ENCODE measurements at places on chromosomes 11 and 22.
A peak's percentile ranks its signal among the peaks of the same experiment; 100 is the strongest.

GRCh38 chr11:127182586-127183203 lies 182.1 kb upstream of the KIRREL3 start:
- DNase-seq, result no peak

GRCh38 chr11:37657645-37658044 lies 1059.6 kb upstream of the RAG2 start:
- DNase-seq, result no peak

DNA sequence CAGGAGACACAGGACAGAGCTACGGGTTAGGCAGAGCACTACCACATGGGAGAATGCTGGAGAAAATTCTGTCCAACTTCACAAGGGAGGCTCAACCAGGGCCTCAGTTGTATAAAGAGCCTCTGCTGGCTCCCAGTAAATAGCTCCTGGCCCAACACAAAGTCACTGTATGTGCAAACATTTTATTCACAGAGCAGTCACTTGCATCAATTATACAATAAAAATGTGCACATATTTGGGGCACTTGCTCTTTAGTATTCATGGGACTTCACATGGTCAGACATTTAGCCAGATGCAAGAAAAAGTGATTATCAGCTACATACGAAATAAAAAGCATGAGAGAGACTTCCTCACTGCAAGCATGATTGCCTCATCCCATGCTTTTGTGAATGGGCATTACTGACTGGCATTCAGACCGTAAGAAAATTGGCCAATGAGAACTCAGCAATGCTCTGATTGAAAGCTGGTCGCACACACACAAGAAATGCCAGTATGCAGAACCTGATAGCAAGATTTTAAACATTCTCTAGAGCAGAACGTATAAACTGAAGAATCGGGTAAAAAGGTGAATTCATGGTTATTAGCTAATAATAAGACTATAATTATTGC lies 39.4 kb downstream of the BLID start:
- DNase-seq, result no peak

GRCh38 chr11:64086258-64087123 lies 50.8 kb downstream of the FLRT1 start:
- no peak for DNase-seq

- peak; percentile 68 for DNase-seq
Measured at GRCh38 chr11:66891851-66892660, 35.2 kb downstream of the LRFN4 start.

- no peak for DNase-seq
Measured at GRCh38 chr11:129223701-129224149, 31.6 kb upstream of the ARHGAP32 start.

DNA sequence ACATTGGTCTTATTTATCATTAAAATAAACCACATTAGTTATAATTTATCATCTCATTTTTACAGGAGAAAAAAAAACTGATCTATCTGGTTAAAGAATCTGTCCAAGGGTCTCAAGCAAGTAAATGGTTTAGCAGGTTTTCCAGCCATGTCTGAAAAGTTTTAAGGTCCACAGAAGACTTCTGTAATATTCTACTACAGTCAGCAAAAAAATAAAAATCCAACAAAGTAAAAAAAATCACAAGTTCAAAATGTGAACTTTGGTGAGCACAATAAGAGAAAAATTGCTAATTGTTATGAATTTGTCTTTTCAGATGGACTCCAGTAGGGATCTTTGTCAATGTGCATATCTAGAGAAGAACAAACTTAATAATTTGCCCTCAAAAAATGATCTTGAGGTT lies 1.3 kb downstream of the OR52E4 start:
- no peak for DNase-seq

DNA sequence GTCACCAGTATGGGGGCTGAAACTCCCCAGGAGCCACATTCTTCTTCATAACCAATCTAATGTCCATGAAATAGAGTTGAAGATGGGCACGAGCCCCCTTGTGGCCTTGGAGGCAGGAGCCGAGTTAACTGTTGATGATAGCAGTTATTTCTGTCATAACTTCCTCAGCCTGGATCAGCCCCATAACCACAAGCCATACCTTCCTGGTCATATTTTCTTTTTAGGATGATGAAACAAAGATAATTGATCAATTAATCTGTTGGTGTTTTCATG lies 65.0 kb upstream of the TTC12 start:
- no peak for DNase-seq

DNA sequence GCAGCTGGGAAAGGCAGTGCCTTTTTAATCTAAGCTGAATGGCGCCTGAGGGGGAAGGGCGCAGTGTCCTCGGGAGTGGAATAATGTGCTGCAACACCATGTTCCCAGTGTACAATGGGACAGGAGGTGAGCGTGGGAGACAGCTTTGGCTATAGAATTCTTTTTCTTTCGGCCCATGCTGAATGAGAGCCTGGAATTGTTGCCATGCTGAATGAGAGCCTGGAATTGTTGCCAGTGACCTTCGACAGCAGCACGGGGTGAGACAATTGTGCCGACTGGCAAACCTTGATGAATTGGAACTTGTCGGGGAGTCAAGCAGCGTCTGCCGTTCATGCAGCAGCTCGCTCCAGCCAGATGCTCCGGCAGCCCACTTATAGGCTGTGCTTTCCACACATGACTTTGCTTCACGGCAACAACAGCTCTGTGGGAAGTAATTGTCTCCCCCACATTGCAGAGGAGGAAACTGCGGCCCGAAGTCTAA lies 141.4 kb upstream of the E2F8 start:
- no peak for DNase-seq

DNA sequence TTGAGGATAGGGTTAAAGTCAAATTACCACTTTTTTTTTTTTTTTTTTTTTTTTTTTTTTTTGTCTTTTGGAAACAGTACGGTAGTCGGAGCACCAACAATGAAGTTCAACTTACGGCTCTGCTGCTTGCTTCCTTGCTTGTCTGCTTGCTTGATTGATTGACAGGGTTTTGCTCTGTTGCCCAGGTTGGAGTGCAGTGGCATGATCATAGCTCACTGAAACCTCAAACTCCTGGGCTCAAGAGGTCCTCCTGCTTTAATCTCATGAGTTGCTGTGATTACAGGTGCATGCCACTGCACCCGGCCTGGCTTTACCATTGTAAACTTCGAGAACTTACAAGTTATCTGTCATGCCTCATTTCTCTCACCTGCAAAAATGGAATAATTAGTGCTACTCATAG lies 5.8 kb downstream of the SGSM3 start:
- no peak for DNase-seq

- no peak for DNase-seq
Measured at GRCh38 chr11:28962502-28962901, 854.3 kb downstream of the METTL15 start.

GRCh38 chr22:21951931-21952465 lies 650 bp downstream of the PPM1F start:
- DNase-seq, result peak; percentile 26

DNA sequence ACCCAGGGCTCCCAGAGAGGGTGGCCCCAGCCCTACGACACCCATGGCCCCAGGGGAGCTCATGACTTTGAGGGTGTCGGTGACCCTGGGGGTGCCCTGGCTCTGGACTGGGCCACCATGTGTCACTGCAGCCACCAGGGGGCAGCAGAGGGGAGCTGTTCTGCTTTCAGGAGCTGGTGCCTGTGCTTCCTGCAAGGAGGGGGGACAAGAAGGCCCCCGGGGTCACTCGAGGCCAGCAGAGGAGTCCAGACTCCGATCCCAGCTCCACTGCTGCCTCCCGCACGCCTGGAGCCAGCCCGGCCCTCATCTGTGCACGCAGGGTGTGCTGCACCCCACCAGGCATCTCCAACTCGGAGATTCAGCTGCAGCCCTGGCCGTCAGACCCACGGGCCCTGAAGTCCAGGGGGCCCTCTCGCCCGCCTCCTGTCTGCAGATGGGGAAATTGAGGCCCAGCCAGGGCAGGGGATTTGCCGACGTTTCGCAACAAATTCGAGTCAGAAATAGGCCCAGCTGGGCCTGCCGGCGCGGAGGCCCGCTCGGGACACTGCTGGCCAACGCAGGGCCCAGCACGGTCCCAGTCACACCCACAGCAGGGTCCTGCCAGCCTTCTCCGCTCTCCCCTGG lies 29.5 kb upstream of the WNT7B start:
- DNase-seq, result peak; percentile 92

- no peak for DNase-seq
Measured at GRCh38 chr11:62341588-62341987, 4.3 kb downstream of the ASRGL1 start.

- DNase-seq, result peak; percentile 47
Measured at GRCh38 chr22:48492366-48493320, 1335.0 kb downstream of the BRD1 start.

DNA sequence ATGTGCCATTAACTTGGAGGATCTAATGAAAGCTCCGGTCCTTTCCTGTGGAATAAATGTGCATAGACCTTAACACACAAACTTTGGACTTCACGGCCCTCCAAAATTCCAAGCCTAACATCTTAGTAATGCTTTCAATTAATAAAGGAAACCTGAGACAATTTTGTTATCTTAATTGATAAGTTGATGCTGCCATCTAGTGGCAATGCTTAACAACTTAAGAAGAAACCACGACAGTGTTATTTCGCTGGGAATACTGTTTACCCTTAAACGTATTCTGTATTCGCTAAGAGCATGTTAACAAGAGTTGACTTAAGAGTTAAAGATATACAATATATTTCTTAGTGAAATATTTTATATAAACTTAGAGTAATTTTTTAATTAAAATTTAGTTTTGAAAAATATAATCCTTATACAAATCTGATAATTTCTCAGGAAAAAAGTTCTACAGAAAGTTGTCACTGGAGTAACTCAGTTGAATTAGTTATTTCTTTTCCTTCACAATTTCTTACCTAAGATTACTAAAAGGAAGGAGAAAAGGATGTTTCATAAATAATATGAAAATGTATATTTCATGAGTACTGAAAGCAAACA lies 35.0 kb upstream of the OR9G4 start:
- no peak for DNase-seq

- DNase-seq, result no peak
Measured at GRCh38 chr11:107202241-107202640, 184.0 kb upstream of the GUCY1A2 start.

DNA sequence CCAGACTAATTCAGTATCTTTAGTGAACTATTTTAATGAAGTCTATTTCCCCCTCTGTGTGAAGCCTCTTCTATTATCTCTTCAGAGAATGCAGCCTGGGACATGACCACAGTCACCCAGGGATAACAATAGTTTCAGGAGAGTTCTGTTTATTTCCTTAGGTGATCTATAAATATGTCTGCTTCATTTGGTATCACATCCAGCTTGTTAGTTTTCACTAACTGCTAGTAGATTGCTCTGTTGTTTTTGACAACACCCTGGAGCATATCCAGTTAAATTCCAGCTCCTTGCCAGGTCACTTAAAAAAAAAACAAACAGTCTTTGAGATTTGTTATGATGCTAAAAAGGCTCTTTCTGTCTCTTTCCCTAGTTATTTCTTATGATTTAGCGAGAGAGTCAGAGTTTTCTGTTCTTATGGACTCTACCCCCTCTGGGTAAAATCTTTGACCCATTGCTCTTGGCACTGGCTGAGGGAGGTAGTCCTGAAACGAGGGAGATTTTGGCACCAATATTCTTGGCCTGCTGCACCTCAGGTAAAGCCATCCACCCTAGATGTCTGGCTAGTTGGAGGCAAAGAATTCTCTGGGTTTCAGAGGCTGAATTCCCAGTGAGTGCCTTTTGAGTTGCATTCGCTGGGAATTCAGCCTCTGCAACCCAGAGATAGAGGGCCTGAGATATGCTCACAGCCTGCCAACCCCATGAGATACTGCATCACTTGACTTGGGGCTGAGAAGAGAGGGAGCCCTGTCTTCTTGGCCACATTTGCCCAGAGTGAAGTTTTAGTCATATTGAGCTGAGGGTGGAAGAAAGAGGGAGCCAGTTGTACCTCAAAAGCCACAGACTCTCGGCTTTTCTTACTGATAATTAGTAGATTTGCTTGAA lies 159.1 kb downstream of the PGR start:
- no peak for DNase-seq

DNA sequence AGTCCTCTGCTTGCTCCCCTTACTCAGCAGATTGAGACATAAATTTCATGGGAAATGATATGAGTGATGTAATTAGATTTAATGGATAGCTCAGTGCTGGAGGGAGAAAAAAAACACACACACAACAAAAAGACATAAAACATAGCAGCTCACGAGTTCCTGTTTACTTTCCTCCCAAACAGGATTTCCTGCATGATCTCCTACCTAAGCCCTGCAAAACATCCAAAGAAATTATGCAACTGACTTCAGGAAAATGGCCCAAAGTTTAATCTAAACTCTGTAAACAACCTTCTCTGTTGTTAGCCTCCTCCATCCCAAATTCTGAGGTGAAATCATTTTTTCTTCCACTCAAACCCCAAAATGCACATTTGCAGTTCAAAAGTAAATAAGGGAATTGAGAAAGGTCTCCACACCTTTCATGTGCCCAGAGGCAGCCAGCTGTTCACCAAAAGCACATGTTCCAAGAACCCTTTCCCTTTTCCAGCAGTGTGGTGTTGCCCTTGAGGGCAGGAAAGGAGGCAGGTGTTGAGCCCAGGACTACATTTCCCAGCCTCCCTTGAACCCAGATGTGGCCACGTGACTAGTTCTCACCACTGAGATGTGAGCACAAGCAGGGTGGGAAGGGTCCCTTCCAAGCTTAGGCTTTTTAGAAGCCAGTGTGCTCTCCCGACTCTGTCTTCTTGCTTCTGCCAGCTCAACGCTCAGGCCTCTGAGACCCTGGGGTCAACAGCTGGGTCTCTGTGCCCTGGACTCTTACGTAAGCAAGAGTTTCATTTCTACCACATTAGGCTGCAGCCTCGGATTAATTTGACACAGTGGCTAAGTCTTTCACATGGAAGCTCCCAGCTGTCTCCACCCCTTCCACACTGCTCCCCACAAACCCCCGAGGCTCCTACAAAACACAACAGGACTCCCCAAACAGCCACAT lies 301.2 kb downstream of the CTTN start:
- no peak for DNase-seq

DNA sequence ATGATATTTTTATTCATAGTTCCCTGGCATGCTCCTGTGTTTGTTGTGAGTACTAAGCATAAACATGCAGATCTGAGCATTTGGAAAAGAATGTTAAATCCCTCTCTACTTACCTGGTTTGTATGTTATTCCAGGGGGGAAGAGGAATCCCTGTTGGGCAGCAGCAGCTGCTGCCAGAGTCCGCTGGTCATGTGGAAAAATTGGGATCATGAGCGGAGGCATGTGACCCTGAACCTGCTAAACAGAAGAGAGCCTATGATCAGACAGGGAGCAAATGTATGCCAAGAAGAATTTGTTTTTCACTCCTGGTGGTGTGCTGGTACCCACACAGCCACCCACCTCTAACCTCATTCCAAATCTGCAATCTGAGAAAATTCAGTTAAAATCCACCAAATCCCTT lies 244.7 kb downstream of the SOX6 start:
- no peak for DNase-seq

GRCh38 chr22:27676545-27677213 lies 124.9 kb downstream of the MN1 start:
- no peak for DNase-seq

- DNase-seq, result no peak
Measured at GRCh38 chr11:102985850-102986249, 30.3 kb upstream of the MMP13 start.
